Adrenal gland (tissue), 19 donors: ENCODE measurements at places on chromosomes 12 and 14. TPM values are rescaled to one million over a fixed set of nuclear protein-coding genes. Genes with fewer than 3 reads are reported as not detected.

The GUCY2C gene
- not detected for total RNA-seq

The BIN2 gene
- total RNA-seq, result 5.2 TPM

The SLCO1B3 gene
- total RNA-seq, result not detected

The TAMALIN gene
- 1.8 TPM for total RNA-seq

The NKX2-1 gene
- 0.11 TPM for total RNA-seq

The HSPA2 gene
- total RNA-seq, result 16.5 TPM

The OR10P1 gene
- total RNA-seq, result not detected

The TEX22 gene
- 2.8 TPM for total RNA-seq

The CIROP gene
- total RNA-seq, result not detected

The GALNT16 gene
- total RNA-seq, result 22.5 TPM

The DPPA3 gene
- not detected for total RNA-seq

The KRT72 gene
- total RNA-seq, result not detected

The ANP32D gene
- not detected for total RNA-seq

The PLA2G1B gene
- total RNA-seq, result 1.3 TPM

The CHURC1 gene
- total RNA-seq, result 75.9 TPM

The TAS2R20 gene
- total RNA-seq, result 10.5 TPM

The GPR132 gene
- 11.7 TPM for total RNA-seq

The SPIC gene
- not detected for total RNA-seq

The PROX2 gene
- total RNA-seq, result not detected

The EDDM3A gene
- total RNA-seq, result not detected

The A2ML1 gene
- total RNA-seq, result 0.15 TPM

The AMHR2 gene
- total RNA-seq, result 68.1 TPM

The NFATC4 gene
- 164 TPM for total RNA-seq

The SOAT2 gene
- total RNA-seq, result not detected

The R3HDM2 gene
- total RNA-seq, result 36.3 TPM

The PRH2 gene
- total RNA-seq, result not detected

The SLC5A8 gene
- total RNA-seq, result 1.0 TPM

The AP5M1 gene
- 43.4 TPM for total RNA-seq

The NPFF gene
- total RNA-seq, result 0.78 TPM

The TAS2R50 gene
- 1.3 TPM for total RNA-seq
